ENCODE measurements at places on chromosomes 5 and 9.

DNA sequence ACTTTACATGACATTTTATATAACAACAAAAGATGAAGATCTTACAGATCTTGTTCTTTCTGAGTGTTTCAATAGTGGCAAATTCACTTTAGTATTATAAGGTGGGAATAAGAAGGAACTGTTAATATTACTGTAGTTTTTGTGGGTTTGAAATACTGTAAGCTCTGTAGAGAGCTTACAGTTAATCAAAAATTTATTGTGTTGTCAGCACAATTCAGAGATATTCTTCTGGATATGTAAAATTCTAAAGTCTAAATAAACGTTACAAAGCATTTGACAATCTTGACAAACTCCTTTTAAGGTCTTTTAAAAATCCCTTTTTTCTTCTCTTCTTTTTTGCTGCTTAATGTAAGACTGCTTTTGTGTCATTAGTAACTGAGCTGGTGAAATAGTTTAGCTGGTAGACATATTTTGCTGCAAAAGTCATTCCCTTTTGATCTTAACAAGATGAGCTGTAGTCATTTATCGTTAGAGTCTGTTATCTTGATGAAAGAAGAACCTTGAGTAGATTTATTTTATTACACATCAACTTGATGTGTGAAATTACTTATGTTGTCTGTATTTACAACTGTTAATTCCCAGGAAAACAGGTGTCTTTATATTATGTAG is 186.0 kb downstream of the WDR70 start:
- DNase-seq, result no peak

- no peak for DNase-seq
Measured at GRCh38 chr5:169668732-169669131, 31.7 kb downstream of the DOCK2 start.

DNA sequence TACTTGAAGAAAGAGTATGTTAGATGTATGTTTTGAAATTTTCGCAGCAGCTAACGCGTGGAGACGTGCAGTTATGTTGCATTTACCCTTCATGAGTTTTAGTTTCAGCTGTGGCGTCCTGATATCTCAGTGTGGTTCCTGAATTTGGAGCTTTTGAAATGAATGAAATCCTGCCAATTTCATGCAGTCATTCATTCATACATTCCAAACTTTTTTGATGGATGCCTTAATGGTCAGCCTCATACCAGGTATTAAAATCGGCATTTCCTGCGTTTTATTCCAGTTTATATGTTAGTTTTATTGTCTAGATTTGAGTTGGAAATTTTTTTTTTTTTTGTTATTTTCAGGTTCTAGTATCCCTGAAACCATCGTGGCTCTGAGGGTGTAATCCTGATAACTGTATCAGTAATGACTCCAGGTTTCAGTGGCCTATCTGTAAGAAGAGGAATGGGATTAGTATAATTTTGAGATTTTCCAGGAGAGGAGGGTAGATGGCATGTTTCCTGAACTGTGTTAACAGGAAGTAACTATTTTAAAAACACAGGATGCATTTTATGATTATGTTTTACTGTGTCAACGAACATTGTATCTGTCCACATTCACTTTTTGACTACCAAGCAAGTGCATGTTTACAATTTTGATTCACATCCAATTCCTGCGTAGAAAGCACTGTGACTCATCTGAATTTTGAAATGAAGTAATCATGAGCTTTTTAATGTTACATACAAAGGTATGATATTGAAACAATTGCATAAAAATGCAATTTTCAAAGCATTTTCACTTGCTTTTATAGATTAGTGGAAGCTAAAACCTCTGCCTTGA is 1.0 kb downstream of the FOCAD start:
- DNase-seq, result no peak

DNA sequence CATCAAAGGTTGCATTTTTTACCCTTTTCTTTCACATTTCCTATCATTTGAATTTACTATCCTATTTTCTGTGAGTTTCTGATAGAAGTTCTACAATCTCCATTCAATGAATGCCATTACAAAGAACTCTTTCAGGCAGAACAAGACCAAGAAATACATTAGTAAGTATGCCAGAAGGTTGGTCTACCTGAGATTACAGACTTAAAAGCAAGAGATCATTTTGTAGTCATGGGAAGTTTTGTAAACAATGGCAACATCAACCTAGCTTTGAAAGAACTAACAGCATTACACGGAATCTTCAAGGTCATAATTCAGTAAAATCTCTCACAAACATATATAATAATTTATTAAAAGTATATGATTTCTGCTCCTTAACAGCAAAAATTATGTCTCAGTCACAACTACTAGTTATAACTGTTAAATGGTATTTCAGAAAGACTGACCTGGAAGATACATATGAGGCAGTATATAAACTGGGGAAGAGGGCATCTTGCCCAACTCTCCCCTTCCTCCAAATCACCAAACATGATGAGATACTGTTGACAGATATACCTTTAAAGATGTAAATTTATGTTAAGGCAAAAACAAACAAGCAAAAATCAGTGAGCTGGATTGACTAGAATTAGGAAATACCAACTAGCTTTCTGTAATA is 23.3 kb downstream of the TMEM161B start:
- no peak for DNase-seq

GRCh38 chr5:142911775-142912174 is 141.6 kb downstream of the ARHGAP26 start:
- no peak for DNase-seq

DNA sequence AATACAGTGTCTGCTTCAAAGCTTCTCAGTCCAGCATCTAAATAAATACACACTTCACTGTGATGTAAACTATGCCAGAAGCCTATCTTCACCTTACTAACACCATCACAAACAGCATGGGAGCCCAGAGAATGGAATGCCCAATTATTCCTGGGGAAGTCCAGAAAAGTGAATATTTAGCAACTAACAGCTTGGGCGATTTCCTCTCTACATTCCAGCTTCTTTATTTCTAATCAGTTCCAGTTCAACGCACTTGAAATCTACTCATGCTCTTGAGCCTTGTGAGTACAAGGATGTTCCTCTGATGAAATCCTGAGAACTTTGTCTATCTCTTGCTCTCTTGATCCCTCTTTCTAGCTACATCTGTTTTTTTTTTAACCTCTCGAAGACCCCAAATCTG is 100.4 kb upstream of the C9orf72 start:
- DNase-seq, result no peak

DNA sequence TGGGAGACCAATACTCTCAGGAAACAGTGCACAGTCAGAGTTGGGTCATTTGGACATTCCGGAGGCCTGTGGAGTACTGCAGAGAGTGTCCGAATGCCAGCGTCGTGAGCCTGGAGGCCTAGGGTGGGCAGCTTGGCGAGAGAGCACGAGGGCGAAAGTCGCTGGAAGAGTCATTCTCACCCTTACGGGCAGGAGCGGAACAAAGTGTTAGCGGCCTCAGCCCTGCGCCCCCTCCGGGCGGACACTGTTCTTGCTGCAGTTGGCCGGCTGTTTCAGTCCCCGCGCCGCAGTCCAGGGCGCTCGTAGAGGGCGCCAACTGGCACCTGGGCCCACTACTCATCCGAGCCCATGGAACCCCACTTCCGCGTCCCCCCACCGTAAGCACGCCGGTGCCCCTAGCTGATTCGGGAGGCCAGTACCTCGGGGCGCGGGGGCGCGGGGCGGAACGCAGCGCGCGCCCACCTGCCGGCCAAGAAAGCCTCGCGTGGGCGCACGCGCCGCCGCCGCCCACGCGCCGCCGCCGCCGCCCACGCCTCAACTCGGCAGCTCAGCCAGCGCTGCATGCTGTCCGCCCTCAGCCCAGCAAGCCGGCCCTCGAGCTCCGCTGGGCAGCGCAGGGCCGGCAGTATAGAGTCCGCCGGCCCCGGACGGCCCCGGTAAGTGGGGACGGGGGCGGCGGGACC is 99.7 kb upstream of the CCL21 start:
- no peak for DNase-seq

DNA sequence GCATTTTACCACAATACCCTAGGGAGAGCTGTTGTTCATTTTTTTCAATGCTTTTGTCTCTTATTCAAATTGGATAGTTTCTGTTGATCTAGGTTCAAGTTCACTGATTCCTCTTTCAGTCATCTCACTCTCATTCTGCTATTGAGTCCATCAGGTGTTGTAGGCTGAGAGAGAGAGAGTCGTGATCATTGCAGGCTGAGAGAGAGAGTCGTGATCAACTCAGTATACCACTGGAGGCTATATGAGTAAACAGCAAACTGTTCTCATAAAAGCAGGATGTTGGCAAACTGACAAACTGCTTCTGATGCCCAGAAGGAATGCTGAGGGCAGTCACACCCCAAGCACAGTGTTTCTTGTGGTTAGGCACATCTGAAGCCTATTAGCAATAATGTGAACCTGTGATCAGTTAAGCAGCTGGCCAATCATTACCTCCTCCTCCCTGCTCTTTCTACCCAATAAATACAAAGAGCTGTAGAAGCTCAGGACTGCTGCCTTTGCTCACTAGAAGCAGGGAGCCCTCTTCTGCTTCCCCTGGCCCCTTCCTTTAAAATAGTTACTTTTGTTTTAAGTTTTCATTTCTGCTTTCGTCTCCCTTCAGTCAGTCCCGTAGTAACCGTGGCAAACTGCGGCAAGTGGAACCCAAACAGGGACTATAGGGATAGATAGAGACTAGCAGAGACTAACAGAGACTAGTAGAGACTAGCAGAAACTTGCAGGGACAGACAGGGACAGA is 476.1 kb upstream of the ACO1 start:
- DNase-seq, result no peak

GRCh38 chr9:8611153-8611552 is 811.6 kb upstream of the DMAC1 start:
- DNase-seq, result no peak

DNA sequence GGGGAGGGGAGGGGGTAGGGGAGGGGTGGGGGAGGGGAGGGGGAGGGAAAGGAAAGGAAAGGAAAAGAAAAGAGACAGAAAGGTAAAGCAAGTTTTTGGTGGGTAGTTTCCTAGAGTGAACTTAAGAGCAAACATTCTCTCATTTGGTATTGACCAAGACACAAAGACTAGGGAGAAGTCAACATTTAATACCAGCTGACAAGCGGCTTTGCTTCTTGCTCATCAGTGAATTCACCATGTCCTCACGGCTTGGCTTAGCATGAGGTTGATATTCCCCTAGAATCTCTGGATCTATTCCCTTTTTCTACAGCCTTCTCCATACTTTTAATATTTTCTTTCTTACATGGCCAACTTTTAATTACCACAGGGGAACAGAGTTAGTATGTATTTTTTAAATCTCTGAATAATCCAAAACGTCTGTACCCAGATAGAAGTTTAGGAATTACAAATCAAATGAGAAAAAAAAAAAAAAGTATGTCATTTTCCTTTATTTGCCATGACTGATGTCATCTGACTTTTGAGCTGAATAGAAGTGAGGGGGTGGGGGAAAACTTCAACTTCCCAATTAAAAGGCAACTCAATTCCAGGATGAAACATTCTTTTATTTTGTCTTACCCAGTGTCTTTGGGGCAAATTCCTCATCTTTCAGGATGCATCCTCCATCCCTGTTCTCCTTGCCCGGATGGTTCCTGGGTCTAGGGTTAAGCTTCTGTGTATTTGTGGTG is 40.1 kb upstream of the GLIS3 start:
- no peak for DNase-seq

- DNase-seq, result no peak
Measured at GRCh38 chr9:35341585-35341984, 148.3 kb upstream of the RUSC2 start.

GRCh38 chr5:132471151-132471907 is 19.2 kb downstream of the IRF1 start:
- no peak for DNase-seq

- DNase-seq, result no peak
Measured at GRCh38 chr9:122946461-122947005, 5.7 kb downstream of the RABGAP1 start.

- DNase-seq, result no peak
Measured at GRCh38 chr5:10555277-10555684, 8.6 kb upstream of the ANKRD33B start.

- no peak for DNase-seq
Measured at GRCh38 chr5:109076741-109077140, 329.0 kb downstream of the FER start.

DNA sequence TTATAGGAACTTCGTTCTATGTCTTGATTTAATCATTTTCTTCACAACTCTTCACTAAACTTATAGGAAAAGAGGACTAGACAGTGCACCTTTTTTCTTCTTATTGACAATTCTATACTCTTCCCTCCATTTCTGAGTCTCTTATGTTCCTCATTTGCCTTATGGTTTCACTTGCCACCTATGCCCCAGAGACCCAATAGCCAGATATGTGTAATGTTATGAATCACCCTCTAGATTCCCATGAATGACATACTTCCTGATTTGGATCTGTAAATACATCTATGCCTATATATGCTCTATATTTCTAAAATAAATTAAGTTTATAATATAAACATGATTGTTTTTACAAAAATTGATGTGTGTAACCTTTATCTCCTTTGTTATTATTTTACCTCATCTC is 514.1 kb upstream of the MEF2C start:
- DNase-seq, result no peak

DNA sequence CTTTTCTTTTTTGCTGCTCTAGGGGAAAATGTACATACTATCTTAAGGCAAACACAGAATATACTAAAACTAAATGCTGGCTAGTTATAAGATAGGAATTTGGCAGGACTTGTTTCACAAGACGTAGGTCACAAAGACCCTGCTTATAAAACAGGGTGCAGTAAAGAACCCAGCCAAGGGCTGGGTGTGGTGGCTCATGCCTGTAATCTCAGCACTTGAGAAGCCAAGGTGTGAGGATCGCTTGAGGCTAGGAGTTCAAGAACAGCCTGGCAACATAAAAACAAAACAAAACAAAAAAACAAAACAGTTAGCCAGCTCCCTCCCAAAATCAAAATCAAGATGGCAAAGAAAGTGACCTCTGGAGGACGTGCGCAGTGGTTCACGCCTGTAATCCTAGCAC is 49.5 kb upstream of the DENND4C start:
- DNase-seq, result no peak

GRCh38 chr9:81141961-81142360 is 547.4 kb downstream of the TLE1 start:
- no peak for DNase-seq

DNA sequence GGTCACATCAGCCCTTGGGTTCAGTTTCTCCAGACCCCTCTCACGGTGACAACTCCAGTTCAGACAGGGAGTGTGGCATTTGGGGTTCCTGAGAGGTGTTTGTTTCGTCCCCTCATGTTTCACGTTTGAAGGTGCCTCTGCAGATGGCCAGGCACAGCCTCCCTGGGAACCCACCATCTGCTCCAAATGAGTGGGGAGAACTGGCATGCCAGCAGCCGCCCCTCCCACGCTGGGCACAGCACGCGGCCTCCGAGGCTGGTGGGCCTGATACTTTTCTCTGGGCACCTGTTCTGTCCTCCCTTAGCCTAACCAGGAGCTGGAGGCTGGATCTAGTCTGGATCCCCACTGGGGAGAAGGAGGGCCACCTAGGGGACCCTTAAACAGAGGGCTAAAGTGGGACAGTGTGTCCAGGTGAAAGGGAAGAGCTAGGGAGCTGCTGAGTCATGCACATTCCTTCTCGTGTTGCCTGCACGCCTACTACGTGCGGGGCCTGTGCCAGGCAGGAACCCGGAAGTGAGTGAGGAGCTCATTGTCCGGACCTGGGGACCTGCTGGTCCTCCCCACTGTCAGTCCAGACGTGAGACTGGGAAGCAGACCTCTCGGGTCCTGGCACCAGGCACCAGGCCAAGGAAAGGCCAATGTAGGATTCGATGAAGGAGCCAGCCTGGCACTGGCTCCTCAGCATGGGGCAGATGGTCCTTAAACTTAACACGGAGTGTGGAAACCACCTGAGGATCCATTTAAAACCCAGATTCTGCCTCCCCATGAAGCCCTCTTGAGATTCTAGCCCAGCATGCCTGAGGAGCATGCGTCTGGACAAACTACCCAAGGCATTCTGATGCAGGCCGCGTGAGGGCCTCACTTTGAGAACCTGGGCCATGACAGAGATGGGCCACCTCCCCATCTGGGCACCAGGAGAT is 11.7 kb downstream of the DNM1 start:
- no peak for DNase-seq
